Activated naive CD4-positive, alpha-beta T cell treated with anti-CD3 and anti-CD28 coated beads for 36 hours (primary cell): ENCODE measurements at places on chromosomes 5 and 9.

- no peak for DNase-seq
These were observed 85.5 kb upstream of the NUDT12 start for GRCh38 chr5:103648086-103648485.

- DNase-seq = no peak
These were observed 76.6 kb upstream of the SSBP2 start for GRCh38 chr5:81827500-81827899.

DNA sequence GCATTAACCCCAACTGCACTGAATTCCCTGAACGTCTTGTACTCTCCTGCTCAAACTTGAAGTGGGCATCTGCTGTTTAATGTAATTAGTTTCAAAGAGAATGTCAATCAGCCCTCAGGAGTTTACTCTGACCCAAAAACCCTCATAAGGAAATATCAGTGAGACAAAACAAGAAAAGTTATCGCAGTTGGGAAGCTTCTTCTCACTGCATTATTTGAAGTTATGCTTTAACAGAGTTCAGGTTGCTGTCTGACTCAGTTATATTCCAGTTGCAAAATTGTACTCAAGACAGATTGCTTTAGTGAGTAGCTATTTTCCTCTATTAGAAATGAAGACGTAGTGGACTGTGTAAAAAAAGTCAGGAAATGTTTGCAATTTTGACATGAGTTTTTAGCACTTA, 52.1 kb downstream of the PPIC start:
- DNase-seq = no peak

- DNase-seq = no peak
These were observed 50.2 kb upstream of the SLC30A5 start for GRCh38 chr5:69043655-69043996.

DNA sequence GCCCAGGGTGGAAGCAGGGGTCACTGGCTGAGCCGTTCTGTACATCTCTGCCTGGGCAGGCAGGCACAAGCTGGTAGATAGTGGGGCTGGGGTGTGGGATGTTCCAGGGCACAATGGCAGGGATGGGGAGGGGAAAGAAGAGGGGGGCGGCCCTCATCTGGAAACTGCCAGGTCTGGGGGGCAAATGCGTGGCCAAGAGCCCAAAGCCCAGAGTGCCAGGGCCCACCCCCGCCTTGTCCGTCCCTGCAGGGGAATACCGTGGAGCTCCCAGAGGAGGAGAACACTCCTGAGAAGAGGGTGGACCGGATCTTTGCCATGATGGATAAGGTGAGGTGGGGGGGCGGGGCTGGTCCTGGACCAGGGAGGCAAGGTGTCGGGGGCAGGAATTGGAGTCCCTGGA, 42.7 kb upstream of the HMCN2 start:
- DNase-seq = no peak

DNA sequence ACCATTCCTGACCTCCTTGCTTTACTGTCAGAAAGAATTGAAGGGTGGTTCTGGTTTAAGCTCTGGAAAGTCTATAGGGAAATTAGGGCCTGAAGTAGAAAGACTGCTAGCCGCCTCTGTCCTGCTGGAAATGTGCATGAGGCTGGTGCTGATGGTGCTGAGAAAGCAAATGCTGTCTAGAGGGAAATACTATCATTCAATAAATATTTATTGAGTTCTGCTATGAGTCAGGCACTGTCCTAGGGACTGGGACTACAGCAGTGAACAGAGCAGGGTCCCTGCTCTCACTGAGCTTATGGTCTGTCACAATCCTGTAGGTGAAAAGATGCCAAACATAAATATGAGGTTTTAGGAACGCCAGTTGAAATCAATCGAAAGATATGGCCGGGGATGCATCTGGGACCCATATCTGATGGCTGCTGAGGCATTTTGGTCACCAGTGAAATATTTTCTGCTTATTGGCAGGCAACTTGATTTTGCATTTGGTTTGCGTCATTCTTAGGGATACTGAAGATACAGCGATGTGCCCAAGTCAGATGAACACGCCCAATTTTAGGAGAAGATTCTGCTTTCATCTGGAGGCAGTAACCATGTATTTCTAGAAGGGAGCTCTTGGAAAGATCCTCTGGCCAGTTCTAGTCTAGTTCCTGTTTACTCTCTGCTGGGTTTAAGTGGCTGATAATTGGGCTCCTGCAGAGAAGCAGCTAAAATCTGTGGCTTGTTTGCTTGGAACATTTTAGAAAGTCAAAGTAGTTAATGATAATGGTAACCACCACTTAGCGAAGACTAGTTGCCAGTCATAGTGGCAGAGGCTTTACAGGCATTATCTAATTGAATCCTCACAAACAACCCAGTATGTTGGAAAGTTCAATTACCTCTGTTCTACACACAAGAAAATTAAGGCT, 73.3 kb downstream of the INSYN2B start:
- DNase-seq = no peak

DNA sequence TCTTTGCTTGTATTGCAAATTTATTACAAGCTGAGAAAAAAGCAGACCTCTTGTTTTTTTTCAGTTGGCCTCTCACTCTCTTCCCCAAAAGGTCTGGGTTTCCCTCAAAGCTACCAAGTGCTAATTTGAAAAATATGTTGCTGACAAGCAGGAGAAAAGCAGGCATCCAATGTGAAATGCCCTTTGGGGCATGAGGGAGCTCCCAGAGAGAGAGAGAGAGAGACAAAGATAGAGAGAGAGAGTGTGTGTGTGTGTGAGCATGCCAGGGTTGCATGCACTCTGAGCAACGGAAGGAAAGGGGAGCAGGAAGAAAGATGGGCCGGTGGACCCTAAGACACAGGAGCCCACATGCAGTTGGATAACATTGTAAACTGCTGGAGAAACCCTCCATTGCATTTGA, 358.4 kb downstream of the TMEM38B start:
- no peak for DNase-seq

GRCh38 chr5:178470760-178471025, 119.5 kb downstream of the COL23A1 start:
- DNase-seq = no peak
